ENCODE measurements at places on chromosomes 11 and 22.

DNA sequence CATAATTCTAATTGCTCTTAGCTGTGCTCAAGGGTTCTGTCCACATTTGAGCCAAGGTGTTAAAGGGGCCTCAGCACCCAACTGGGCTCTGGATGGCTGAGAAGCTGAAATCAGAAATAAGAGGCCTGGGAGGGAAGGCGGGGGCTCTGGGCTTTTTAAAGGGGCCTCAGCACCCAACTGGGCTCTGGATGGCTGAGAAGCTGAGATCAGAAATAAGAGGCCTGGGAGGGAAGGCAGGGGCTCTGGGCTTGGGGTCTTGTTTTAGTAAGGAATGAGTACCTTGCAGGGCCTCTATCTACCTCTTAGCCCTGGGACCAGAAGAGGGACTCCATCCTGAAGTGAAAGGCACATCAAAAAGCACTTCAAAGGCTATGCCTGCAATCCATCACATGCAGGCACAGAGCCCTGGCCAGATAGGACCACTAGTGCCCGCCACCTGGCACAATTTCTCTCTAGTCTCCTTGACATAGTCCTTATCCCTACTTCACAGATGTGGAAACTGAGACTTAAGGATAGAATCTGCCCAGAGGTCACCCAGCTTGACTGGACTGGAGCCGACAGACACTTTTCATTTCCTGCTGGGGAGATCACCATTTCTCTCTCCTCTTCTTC lies 35.6 kb downstream of the DKK3 start:
- no peak for DNase-seq

DNA sequence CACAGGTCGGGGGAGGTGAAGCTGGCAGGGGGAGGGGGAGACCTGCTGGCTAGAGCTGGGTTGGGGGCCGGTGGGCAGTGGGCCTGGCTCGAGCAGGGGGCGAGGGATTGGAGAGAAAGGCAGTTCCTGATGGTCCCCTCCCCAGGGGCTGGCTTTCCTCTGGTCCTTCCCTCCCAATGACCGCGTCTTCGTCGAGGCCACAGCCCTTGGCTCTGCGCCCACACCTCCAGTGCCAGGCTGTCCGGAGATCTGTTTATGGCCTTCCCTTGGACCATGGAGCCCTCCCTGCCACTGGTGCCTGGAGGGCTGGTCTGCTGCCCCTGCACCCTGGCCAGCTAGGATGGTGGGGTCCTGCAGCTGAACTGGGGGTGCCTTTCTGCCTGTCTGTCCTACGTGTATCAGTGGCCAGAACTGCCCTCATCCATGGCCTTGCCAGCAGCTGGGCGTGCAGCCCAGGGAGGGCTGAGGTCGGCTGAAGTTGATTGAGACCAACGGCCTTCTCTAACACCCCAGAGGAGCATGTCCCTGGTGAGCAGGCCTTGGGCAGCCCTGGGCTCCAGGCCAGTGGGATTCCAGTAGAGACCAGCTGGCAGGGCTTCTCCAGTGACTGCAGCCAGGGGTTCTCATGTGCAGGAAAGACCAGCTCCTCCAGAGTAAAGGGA lies 12.3 kb downstream of the TANGO2 start:
- DNase-seq, result no peak

GRCh38 chr11:108786281-108786990 lies 121.6 kb downstream of the DDX10 start:
- no peak for DNase-seq

GRCh38 chr22:48673806-48674500 lies 1153.7 kb downstream of the BRD1 start:
- no peak for DNase-seq

DNA sequence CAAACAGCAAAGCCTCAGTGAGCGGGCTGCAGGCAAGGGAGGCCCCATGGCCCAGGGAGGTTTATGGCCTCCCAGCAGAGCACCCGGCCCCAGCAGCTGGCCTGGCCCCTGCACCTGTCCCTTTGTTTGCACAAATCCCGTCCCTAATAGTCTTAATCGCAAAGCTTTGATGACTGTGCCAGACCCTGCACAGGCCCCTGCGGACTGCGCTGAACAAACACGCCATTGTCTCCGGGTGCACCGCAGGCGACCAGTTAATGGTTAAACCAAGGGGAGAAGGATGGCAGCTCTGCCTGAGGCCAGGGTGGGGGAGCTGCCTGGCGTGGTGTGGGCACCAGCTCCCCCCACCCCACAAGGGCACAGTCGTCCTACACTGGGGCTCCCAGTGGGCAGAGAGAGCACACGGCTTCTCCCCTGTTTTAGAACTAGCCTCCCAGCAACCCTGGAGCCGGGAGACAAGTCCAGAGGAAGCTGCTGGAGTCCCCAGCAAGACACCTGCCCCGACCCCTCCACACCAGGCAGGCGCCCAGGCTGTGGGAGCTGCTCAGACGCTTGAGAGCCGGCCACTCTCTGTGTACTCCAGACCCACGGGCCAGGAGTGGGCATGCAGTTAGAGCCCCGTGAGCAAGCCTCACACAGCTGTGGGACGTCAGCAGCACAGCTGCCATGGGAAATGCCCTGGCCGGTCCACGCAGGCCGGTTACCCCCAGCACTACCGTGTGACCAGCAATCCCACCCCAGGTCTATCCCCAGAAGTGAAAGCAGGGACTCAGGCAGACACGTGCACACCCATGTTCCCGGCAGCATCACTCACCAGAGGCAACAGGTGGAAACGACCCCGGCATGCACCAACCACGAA lies 39.7 kb upstream of the TH start:
- DNase-seq, result no peak

GRCh38 chr11:64276653-64277431 lies 7.6 kb downstream of the BAD start:
- no peak for DNase-seq

- no peak for DNase-seq
Observed at GRCh38 chr11:106473089-106473722, 395.7 kb downstream of the AASDHPPT start.

GRCh38 chr11:114094516-114094915 lies 35.0 kb downstream of the ZBTB16 start:
- DNase-seq, result no peak

DNA sequence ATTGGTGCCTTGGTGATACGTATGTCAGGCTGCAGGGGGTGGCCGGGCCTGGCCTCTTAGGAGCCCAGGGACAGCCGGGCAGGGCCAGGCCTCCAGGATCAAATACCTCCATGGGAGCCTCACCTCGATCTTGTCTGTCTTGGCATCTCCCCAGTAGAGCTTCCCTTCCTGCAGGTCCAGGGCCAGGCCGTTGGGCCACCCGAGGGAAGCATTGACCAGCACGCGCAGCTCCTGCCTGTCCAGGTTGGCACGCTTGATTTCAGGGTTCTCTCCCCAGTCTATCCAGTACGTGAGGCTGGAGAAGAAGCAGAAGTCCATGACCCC lies 137.7 kb downstream of the CRYBB2 start:
- DNase-seq, result no peak

DNA sequence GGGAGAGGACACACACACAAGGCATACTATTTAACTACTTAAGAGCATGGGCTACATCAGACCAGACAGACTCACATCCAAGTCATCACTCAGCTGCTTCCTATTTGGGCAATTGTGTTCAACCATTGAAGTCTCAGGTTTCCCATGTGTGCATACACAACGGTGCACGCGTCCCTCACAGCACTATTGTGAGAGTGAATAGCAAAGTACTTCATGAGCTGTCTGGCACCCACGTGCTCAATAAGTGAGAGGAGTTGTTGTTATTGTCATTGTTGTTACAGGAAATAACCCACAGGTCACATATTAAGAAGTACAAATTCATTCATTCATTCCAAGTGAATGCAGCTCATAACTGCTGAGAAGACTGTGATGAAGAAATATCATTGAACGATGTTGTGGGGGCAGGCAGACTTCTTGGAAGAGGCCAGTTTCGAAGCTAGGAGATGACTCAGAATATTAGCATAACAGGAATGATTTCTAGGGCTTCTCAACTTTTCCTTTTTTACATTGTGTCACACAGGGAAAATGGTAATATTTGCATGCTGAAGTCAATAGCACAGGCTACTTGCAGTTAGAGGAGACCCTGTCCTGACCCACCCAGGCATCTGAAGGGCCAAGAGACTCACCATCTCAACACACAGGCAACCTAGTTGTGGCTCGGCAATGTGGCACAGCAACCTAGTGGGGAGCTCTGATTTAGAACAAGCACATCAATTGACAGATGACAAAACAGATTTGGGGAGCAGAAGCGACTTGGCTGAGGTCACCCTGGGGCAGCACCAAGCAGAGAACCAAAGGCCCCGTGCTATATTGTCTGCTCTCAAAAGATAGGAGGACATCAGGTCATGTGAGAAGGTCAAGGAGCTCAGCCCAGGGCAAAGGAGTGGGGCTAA lies 606.0 kb downstream of the BUD13 start:
- no peak for DNase-seq

GRCh38 chr11:118497831-118498230 lies 29.4 kb upstream of the TTC36 start:
- peak; percentile 57 for DNase-seq

DNA sequence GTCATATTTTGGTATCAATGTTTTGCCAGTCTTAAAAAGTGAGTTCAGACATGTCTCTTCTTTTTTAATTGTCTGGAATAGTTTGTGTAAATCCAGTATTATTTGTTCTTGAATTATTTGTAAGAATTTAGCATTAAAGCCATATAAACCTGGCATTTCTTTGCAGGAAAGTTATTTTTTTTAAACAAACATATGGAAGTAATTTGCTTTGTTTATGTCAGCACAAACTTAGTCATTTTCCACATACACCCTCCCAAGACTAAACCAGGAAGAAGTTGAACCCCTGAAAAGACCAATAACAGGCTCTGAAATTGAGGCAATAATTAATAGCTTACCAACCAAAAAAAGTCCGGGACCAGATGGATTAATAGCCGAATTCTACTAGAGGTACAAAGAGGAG lies 9.1 kb upstream of the CCDC81 start:
- peak; percentile 13 for DNase-seq

GRCh38 chr11:57460758-57461749 lies 726 bp downstream of the RTN4RL2 start:
- DNase-seq, result no peak

DNA sequence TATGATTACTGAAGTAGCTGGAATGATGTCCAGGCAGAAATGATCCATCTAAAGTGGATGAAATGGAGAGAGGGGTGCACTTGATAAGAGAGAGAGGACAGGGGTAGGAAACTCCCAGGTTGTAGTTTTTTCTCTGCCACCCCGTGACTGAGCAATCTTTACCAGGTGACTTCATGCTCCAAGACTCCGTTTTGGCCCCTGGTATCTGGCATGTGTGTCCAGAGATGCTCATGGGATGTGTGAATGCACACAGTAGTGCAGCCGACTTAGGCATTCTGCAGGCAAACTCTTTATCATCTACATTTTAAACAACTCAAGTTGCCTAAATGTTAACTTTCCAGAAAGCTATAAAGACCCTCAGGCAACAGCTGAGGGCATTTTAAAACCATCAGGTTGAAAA lies 189.3 kb upstream of the SEZ6L start:
- DNase-seq, result no peak

DNA sequence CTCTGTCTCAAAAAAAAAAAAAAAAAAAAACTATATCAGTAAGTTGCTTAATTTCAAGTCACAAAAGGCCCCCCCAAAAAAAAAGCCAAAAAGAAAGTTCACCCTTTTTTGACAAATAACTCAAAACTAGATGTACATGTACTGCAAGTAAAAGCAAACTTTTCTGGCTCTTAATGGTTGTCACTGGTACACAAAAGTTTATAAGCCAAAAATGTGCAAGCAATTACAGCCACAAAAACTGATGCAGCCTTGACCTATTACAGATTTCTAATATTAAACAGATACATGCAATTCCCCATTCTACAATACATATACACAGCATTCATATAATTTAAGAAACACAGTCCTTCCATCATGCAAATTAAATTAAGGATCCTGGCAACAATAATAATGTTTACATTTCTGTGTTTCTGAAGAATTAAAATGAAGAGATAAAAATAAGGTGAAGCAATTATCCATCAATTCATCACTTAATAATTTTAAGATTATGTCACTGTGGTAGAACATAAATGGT lies 18.6 kb downstream of the PICALM start:
- DNase-seq, result no peak

DNA sequence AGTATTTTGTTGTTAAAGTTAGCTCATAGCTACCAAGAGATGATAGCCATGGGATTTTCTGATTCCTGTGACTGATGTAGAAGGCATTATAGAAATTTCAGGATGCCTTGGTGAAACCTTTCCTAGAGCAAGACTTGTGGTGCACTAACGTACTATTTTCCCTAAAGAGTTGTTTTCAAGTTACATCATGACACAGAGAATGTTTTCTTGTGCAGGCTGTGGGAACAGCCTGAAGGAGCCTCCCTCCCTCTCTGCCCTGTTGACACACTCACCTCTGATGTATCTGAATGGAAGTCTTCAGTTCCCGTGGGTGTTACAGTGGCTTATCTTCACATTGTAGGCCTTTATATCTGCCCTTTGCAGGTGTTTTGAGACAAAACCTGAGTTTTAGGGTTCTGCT lies 121.6 kb downstream of the LDLRAD3 start:
- no peak for DNase-seq

- no peak for DNase-seq
Observed at GRCh38 chr11:3126901-3127691, 38.0 kb downstream of the OSBPL5 start.

- DNase-seq, result no peak
Observed at GRCh38 chr22:37253126-37253660, 9.1 kb upstream of the RAC2 start.

DNA sequence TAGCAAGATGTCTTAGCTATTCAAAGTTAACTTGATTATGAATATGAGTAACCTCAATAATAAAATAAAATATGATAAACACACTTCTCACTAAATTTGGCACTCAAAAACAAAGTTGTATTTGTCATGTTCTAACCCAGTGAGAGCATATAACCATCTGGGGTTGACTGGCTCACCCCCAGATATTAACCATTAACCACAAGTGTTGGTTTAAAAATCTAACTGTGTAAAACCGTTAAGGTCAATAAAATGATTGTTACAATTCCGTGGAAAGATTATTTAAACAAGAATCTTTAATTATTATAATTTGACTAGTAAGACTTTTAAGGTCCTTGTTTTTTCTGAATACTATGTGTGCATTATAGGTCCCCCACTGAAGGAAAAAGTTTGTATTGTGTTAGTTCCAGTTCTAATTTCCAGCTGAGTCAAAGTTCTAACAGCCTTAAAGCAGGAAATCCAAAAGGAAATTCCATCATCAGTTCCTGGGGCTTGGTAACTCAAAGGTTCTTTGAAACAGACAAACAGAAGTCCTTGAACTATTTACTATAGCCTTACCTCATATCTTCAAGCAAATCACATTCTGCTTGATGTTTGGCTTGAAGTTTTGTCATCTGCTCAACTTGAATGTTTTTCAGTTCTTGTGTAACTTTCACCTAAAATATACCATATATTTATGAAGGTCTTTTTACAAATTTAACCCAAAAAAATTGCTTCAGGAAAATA lies 2.5 kb downstream of the FCHSD2 start:
- DNase-seq, result no peak

GRCh38 chr11:30388957-30389356 lies 66.1 kb downstream of the ARL14EP start:
- DNase-seq, result no peak

GRCh38 chr11:107397357-107397756 lies 60.3 kb downstream of the CWF19L2 start:
- DNase-seq, result no peak

- no peak for DNase-seq
Observed at GRCh38 chr11:59448484-59448883, 8.3 kb upstream of the OR4D6 start.

Data from GM04504 (cell line).